ENCODE measurements at places on chromosomes 2 and 18.

DNA sequence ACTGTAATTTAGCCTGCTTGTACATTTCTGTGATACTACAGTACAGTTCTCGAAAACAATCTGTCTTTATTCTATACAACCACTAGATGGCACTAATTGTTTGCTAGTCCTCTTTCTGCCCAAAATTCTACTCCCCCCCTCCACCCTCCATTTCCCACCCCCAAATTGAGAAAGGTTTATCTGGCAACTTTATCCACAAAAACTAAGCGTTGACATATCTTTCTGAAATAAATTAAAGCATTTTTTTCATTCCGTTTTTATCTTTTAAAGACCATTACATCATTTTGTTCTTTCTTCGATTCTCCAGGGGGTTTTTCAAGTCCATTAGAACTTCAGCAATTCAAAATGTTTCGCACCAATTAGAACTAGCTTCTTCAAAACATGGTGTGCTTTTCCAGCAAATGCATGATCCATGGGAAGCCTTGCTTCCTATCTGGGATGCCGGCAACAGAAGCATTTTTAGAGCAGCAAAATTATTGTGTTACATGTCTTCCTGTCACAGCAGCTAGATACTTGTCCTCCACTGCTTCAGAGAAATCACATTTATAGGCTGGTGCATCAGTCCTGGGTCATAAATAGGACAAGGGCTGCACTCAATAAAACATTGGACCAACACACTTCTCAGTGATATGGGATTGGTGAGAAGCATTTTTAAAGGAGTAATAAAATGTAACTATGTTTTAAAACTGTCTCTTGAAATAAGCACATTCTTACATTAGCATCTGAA, 241.3 kb downstream of the PAX3 start:
- peak; percentile 42 for DNase-seq

GRCh38 chr2:37561615-37562569, 109.5 kb downstream of the CDC42EP3 start:
- peak; percentile 18 for DNase-seq

- no peak for DNase-seq
These were observed 27.8 kb upstream of the COL6A3 start for GRCh38 chr2:237441605-237442274.

DNA sequence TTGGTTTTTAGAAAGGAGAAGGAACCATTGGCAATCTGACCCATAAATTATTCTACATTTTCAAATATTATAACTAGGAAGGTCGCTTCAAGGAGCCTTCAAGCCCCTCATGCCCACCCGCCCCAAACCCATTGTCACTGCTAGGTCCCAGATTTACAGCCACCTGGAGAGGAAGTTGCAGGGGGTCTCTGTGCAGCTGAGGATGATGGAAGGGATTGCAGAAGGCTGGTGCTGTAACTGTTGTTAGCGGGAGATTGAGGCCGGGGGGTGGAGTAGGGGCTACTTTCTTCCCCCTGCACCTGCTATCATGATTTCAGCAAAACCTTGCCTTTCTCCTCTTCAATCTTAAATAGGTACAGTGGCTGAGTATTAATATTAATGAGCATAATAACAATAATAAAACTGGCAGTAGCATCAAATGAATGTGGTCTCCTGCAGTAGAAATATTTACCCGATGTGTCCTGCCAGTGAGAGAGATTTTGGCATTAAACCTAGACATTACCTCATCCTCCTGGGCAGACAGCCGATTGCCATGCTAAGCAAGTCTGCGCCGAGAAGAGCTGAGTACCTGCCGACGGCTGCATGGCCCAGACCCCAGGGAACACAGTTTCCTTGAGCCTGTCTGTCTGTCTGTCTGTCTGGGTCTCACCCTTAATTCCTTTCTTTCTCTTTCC, 225.4 kb downstream of the FAM210A start:
- no peak for DNase-seq

DNA sequence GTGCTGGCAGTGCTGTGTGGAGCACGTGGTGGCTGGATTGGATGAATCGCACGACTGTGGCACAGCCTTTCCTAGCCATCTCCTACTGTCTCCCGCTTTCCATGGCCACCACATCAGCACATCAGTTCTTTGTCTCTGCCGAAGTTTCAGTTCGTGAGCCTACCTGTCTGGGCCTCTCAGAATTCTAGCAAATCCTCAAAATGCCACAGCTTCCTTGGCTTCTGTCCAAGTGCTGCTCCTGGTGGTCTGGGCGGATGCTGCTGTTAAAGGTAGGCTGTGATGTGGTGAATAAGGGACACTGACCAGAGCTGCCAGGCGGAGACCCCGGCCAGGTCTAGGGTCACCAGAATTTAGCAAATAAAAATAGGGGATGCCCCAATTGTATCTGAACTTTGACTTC, 237.4 kb downstream of the LPIN1 start:
- DNase-seq: no peak

- DNase-seq: no peak
These were observed 34.2 kb downstream of the ASXL2 start for GRCh38 chr2:25844089-25844488.

DNA sequence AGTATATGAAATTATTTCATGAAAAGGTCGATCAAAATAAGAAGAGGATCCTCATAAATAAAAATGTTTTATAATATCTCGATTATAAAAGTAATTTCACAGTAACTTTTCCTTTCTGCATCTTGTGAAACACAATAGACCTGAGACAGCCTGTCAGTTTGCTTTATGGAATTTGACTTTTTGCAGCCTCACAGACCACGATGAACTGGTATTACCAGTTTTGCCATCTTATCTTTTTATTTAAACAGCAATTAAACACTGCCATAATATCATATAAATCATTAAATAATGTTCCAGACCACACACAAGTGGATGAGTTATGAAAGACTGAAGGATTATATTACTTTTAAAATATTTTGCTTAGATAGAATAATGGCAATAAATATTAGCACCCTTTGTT, 10.7 kb upstream of the GALNT3 start:
- DNase-seq: no peak

DNA sequence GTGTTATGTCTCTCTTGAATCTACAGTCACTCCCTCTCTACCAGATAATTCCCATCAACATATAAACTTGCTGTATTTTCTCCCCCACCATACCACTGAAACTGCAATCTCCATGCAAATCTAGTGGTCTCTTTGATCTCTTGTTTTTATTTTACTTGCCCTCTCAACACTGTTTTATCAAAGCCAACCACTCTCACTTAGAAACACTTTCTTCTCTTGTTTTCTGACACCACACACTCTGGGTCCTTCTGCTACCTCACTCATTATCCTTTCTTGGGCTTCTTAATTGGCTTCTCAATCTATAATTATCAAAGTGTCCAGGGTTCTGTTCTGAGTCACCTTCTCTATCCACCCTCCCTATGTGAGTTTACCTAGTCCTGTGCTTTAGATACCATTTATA, 2.0 kb upstream of the MCFD2 start:
- DNase-seq: no peak

- DNase-seq: no peak
These were observed 1412.0 kb upstream of the ZEB2 start for GRCh38 chr2:145931781-145932395.

GRCh38 chr2:226837787-226838603, 2.1 kb downstream of the RHBDD1 start:
- DNase-seq: no peak

DNA sequence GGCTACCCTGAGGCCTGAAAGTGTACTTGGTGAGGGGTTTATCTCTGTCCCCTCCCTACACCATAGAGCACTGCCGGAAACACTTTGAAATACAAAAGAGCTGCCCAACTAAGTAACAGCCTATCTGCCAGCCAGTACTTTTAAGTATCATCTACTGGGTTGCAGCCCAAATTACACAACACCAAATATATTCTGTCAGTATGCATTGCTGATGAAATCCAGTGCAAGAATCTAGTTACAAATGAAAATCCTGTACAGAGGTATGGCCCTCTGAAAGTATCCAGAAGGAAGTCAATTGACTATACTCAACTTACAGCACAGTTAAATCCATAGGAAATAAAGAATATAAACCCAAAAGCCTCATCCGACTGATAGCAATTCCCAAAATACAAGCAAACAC, 280.8 kb downstream of the CCDC85A start:
- DNase-seq: no peak

- DNase-seq: no peak
These were observed 118.4 kb upstream of the DAPL1 start for GRCh38 chr2:158676696-158677095.

DNA sequence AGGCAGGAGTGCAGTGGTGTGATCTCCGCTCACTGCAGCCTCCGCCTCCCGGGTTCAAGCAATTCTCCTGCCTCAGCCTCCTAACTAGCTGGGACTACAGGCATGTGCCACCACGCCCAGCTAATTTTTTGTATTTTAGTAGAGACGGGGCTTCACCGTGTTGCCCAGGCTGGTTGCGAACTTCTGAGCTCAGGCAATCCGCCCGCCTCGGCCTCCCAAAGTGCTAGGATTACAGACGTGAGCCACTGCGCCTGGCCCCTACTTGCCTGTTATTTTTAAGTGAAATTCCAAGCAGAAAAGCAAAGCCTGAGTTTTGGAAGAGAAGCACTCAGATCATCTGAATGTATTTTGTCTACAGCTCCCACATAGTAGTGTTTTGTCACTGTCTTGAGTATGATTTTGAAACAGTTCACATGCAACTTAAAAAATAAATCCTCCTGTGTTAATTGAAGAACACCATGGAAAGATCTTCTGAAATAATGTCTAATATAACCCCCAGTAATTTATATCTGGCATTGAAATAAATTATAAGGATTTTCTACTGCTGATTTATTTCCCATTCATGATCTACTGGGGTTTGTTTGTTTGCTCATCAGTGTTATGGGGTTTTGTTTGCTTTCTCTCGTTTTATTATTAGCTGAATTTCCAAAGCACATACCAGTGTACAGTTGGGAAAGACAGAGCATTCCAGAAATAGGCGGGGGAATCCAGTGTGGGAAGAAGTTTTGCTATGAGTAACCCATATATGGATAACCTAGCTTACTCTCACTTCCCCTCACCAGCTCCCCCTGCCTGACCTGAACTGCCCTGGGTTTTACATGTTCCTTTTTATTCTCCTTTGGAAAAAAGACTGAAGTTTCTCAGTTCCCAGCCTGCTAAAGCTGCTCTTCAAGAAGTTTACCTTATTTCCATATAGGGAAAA, 80.1 kb upstream of the MAP3K20 start:
- DNase-seq: no peak

DNA sequence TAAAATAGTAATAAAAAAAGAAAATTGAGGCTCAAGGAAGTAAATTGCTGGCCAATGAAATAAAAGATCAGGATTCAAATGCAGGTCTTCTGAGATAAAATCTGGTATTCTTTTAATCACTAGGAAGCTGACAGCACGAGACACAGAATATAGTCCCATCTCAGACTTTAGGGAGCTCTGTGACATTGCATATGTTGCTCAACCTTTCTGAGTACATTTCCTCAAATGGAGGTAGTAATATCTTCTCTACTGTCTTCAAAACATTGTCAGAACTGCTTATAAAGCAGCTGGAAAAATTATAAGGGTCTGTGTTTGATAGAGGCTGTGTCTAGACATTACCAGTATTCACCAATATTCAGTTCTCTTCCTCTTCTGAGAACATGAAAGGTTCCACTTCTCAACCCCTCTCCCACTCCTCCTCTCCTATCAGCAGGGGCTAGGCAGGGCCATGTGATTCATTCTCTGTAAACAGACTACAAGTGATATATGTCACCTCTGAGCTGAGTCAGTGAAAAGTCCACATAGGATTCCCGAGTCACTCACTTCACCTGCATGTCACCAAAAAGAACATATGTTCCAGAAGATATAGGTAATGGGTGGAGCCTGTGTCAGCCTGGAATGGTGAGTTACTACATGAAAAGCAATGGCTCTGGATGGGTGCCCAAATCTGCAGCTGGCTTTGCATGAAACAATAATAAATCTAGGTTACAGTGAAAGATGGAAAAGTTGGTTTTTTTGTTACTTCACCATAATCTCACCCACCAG, 7.1 kb downstream of the KCNE4 start:
- no peak for DNase-seq

- no peak for DNase-seq
These were observed 8.7 kb upstream of the CRYGA start for GRCh38 chr2:208172125-208172524.

GRCh38 chr2:131724019-131724418, 196.3 kb downstream of the CCDC74A start:
- no peak for DNase-seq

Data from GM10248 (cell line).